ENCODE measurements at places on chromosomes 7 and 10.

- no peak for DNase-seq
These were observed 173.9 kb upstream of the SLC25A13 start for GRCh38 chr7:96495751-96496216.

GRCh38 chr10:61760943-61761824 is 98.5 kb downstream of the CABCOCO1 start:
- no peak for DNase-seq

DNA sequence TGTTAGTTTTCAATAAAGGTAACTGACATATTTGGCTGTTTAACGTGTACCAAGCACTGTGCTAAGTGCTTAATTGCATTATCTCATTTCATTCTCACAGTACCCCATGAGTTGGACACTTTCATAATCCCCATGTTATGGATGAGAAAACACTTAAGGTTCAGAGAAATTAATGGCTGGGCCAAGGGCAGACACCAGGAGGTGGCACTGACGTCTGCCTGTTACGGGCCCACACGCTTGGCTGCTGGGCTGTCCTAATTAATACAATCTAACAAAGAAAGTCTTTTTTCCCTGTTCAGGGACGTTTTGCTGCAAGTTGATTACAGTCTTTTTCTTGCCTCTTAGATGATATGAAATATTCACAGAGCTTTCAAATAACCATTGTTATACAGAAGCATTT is 16.1 kb downstream of the DYDC2 start:
- no peak for DNase-seq

- DNase-seq: no peak
These were observed 61.6 kb upstream of the BTRC start for GRCh38 chr10:101292194-101293006.

- DNase-seq: peak; percentile 46
These were observed 19.3 kb downstream of the MYO1G start for GRCh38 chr7:44959433-44959951.

- no peak for DNase-seq
These were observed 16.3 kb upstream of the ABLIM1 start for GRCh38 chr10:114674346-114674745.

DNA sequence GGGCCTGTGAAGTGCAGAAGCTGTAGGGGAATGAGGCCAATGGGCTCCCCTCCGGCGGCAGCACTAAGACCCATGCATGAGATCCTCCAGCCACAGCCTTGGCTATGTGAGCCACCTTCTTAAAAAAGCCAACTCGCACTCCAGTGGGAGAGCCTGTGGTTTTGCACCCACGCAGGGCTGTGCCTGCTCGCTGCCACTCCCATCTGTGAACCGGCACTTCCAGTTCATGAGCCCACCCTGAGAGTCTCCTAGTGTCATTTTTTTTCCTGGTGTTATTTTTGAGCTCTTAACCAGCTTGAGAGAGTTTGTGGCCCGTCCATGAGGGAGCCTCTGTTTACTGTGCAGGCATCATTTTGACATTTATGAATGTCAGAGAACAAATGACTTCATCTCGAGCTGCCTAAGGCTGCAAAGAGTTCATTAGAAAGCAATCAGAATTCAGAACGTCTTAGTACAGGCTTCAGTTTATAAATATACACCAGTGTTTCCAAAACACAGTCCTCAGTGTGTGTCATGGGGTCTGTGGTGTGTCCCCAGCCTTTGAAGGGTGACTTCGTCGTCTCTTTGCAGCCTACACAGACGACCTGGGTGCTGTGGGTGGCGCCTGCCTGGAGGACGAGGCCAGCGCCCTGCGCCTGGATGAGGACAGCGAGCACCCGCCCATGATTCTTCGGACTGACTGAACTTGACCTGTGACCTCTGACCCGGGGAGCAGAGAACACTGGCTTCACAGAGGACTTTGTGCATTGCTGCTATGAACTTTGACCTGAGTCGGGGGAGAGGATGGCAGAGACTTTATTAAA is 40.4 kb downstream of the WIPI2 start:
- no peak for DNase-seq

GRCh38 chr10:51080311-51081006 is 6.2 kb downstream of the PRKG1 start:
- no peak for DNase-seq

- DNase-seq: no peak
These were observed 54.5 kb downstream of the ELMO1 start for GRCh38 chr7:37394158-37394557.

GRCh38 chr10:111082102-111082975 is 5.5 kb downstream of the ADRA2A start:
- no peak for DNase-seq

- DNase-seq: no peak
These were observed 90.4 kb upstream of the MYO3A start for GRCh38 chr10:25843551-25844170.

- no peak for DNase-seq
These were observed 87.0 kb downstream of the TBXAS1 start for GRCh38 chr7:139915864-139916716.

GRCh38 chr10:86367152-86367951 is 757 bp upstream of the GRID1 start:
- no peak for DNase-seq

GRCh38 chr10:109861081-109861480 is 62.2 kb downstream of the XPNPEP1 start:
- no peak for DNase-seq

- no peak for DNase-seq
These were observed 597.9 kb upstream of the C7orf33 start for GRCh38 chr7:147992698-147993097.

- no peak for DNase-seq
These were observed 25.6 kb downstream of the HPS6 start for GRCh38 chr10:102090772-102091171.

DNA sequence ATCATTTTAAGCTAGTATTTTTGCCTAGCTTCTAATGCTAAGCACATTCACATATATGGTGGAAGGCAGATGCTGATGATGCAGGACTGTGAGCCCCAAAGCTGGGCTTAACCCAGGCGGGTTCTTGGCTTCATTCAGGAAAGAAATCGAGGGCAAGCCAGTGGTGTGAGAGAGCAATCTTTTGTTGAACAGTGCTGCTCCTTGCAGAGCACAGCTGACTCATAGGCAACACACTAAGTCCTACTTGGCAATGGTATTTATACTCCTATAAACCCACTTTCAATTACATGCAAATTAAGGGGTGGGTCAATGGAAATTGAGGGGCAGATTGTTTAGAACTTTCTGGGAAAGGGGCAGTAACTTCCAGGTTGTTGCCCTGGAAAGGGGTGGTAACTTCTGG is 42.0 kb upstream of the CELF2 start:
- DNase-seq: no peak

- no peak for DNase-seq
These were observed 17.9 kb downstream of the EBF3 start for GRCh38 chr10:129945941-129946760.

DNA sequence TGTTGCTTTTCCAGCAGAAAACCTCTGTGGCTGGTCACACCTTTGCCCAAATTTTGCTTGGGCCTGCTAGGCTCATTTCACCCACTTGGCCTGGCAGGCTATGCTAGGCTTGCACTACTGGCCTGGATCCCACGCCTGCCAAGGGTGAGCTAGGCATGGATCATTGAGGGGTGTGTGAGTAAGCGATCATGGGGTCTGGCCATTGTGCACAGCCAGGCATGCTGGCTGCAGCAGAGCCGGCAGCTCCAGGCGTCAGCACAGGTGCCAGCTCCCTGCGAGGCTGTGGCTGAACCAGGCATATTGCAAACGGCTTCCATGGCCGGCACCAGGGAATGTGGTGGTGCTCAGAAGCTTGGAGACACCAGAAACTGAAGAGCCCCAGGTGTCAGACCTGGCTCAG is 19.2 kb downstream of the CFAP70 start:
- DNase-seq: no peak

- DNase-seq: no peak
These were observed 220.5 kb downstream of the MLLT10 start for GRCh38 chr10:21754410-21755011.

DNA sequence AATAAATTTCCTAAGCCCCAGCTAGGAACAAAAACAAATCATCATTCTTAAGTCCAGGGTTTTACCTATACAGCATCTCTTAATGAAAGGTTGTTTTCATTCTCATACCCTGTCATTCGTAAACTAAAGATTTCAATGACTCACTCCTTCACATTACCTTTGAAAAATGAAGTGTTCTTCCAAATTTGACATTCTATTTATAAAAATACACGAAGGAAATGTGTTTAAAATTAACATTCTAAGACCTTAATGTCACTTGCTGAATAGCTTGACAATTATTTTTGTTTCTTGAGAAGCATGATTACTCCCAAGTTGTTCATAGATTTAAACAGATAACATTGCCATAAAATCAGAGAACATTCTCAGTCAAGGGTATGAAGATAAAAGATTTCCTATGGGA is 1188.3 kb upstream of the SORCS1 start:
- no peak for DNase-seq

DNA sequence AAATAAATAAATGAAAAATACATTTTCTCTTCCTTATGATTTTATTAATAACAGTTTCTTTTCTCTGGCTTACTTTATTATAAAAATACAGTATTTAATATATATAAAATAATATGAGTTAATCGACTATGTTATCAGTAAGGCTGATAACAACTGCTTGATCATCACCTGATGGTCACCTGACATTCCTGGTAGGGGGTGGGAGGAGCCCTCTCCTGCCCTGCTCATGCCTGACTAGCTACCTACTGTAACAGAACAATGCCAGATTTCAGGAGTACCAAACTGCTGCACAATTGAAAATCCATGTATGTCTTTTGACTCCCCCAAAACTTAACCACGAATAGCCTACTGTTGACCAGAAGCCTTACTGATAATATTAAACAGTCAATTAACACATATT is 1.3 kb upstream of the APBB1IP start:
- DNase-seq: no peak

All from T-helper 9 cell (primary cell).